ENCODE measurements at places on chromosomes 6 and 20.

GRCh38 chr20:58568126-58568482 is 52.9 kb upstream of the APCDD1L start:
- no peak for DNase-seq

DNA sequence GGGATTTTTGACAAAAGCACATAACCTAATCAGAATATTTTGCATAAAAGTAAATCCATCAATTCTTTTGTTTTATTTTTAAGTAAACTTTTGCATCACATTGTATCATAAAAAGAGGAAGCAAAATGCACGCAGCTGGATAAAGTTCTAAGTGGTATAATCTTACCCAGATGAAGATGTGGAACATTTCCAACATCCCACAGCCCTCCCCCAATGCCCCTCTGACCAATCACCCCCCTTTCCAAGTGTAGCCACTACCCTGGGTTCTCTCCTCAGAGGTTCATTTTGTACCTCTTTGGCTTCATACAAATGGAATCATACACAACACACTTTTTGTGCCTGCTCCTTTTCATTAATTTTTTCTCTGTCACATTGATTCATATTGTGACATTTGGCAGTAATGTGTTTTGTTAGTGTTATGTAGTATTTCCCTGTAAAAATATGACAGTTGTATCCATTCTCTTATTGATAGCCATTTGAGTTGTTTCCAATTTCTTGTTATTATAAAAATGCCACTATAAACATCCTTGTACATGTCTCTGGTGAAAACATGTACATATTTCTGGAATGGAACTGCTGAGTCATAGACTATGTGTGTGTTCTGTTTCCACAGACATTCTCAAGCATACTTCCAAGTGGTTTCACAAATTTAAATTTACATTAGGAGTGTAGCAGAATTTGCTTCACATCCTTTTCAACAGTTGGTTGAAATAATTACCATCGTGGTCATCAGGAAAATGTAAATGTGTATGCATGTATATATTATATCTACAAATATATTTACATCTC is 92.9 kb upstream of the SYNDIG1 start:
- DNase-seq: no peak

GRCh38 chr6:18400831-18401446 is 13.8 kb downstream of the RNF144B start:
- DNase-seq: no peak

GRCh38 chr6:165052561-165053480 is 256.6 kb downstream of the C6orf118 start:
- no peak for DNase-seq

GRCh38 chr6:13046084-13046483 is 282.3 kb downstream of the TBC1D7 start:
- DNase-seq: no peak

DNA sequence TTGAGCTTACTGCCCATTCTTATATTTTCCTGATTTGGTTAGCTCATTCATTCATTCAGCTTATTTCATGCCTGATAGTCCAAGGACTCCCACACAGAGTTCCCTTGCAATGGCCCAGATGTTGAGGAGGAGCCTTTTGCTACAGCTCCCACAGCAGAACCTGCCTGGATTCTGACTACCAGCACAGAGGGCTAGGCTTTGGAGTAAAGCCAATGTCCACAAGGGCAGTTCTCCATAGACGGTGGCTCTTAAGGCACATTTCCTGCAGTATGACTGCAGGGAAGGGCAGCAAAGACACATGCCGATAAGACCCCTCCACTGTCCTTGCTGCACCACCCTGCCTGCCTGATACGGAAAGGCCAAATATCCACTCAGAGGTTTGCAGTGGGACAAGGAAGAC is 112.3 kb upstream of the SYNDIG1 start:
- DNase-seq: no peak

- DNase-seq: no peak
Observed at GRCh38 chr20:19543101-19543500, 215.0 kb upstream of the RIN2 start.
